ENCODE measurements at places on chromosomes 7 and 10. TPM values are rescaled to one million over a fixed set of nuclear protein-coding genes. Genes with fewer than 3 reads are reported as not detected.

NPC1L1 gene
- total RNA-seq, result 0.06 TPM

C10orf67 gene
- total RNA-seq, result 0.11 TPM

OR6B1 gene
- total RNA-seq, result not detected

PRR15 gene
- 2.3 TPM for total RNA-seq

CTAGE8 gene
- total RNA-seq, result not detected

NKX1-2 gene
- 0.05 TPM for total RNA-seq

GIMAP6 gene
- not detected for total RNA-seq

NME8 gene
- total RNA-seq, result not detected
